ENCODE measurements at places on chromosomes 3 and 15.

DNA sequence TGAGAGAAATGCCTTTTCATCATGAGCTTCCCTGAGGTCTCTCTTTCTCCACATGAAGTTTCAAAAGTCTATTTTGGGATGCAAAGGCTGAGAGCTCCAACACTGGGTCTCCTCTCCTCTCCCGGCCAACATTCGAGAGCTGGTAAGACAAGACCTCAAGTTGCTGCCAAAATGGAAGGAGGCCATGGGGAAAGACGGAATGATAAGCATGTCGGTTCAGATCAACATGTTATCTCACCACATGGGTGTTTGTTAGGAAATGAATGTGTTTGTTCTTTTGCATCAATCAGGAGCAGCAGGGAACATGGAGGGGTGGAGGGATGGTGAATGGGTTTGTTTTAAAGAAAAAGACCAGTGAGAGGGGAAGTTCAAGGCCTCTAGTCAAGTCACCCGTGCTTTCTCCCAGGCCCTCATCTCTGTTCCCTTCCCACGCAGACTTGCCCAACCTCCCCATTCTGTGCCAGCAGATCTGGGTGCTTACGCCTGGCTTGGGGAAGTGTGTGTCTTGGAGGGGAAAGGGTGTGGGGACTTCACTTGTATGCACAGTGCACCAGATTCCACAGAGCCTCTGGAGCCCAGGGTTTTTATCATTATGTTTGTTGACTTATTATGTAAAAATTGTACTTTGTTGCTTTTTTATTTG is 23.5 kb upstream of the ATP10A start:
- no peak for DNase-seq

- DNase-seq = no peak
These were observed 6.9 kb upstream of the CLPX start for GRCh38 chr15:65192016-65192415.

DNA sequence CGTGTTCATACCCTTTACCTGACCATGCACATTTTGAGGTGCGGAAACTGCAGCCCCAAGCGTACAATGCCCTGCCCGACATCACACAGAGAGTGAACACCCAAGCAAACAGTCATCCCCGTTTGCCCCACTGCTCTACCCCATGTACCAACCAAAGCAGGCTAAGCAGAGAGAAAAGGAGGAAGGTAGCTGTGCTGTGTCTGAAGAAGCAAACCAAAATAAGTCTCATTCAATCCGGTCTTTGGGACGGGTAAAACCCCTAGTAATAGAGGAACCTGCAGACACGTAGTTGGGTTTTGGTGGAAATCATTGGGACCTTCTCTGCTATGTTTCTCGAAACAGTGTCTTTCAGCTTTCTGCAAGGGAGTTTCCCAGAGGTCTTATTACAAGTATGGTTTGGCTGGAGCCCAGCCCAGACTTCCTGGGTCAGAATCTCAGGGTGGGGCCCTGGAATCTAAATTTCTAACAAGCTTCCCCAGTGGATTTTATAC is 164.6 kb upstream of the HES1 start:
- DNase-seq = no peak

GRCh38 chr15:88661761-88662556 is 23.1 kb downstream of the ISG20 start:
- no peak for DNase-seq

- DNase-seq = no peak
These were observed 35.7 kb upstream of the ACTL6A start for GRCh38 chr3:179526989-179527391.

DNA sequence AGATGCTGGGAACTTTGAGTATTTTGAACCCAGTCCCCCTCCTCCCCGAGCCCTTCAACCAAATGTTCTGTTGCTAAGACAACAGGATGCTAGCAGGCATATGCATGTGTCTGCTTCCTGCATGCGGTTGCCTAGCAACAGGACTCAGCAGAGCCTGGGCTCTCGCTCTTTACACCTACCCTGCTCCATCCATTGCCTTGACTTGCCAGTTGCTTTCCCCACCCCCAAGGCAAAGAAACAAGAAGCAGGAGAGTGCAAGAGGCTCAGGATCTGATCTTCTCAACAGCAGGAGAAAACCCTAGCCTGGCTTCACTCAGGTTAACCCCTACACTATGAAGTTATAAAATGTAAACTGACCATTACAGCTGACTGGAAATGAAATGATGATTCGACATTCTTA is 393.0 kb downstream of the IGSF11 start:
- DNase-seq = no peak

DNA sequence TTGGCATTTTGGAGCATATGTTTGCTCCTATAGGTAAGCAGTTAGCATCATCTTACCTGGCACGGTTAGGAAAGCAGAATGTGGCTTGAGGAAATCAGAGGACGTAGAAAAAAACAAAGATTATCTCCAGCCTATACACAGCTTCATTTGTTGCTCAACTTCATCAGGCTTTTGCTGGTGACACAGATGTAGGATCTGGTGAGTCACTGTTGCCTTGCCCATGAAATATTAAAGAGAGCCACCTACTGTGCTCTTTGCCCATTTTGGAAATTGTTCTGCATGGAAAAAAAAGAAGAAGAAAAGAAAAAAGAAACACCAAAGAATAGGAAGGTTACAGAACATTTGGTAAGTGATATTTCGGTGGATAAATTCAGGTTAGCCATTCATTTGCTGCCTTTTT is 3.8 kb downstream of the IL1RAP start:
- DNase-seq = no peak

- DNase-seq = no peak
These were observed 136.0 kb upstream of the CFAP20DC start for GRCh38 chr3:59185591-59186369.

GRCh38 chr15:76196269-76197231 is 114.7 kb downstream of the ETFA start:
- DNase-seq = no peak

- no peak for DNase-seq
These were observed 12.7 kb downstream of the DAG1 start for GRCh38 chr3:49482766-49483165.
